Naive thymus-derived CD8-positive, alpha-beta T cell (primary cell): ENCODE measurements at places on chromosomes 2 and 18. TPM values are rescaled to one million over a fixed set of nuclear protein-coding genes. Genes with fewer than 3 reads are reported as not detected.

DNA sequence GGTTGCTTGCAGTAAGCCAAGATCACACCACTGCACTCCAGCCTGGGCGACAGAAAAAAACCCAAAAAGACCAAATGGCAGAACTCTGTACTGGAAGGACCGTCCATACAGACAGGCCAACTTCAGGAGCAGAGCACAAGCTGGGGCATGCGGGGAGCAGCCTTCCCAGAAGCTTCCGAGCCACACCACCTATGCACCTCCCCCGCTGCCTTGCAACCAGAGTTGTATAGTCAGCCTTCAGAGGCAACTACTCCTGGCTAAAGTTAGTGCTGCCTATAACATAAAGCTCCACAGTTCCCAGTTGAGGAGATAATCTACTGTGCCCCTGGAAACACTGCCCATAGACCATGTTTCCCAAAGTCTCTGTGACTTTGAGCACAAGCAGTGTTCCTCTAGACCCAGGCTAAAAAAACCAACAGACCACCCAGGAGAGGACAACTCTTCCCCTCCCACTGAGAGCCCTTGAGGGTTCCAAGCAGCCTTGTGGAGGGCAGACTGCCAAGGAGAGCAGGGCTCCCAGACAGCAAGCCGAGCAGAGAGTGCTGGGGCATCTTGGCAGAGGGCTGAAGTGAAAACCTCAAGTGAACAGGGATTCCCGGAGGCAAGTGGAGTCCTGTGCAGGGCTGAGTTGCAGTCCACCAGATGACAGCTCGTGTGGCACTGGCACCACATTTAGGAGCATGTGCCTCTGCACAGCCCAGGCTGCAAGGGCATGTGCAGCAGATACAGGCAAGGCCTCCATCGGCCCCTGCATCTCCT lies 6.8 kb downstream of the SFT2D3 start:
- DNase-seq: no peak
- peaks cover 17% of the 10 kb centered on the region for H3K4me1 ChIP-seq
- H3K27me3 ChIP-seq: no peaks in the 10 kb centered on the region
- H3K4me3 ChIP-seq: no peak overlapping the region
- peak overlapping the region; percentile 43 for H3K27ac ChIP-seq
- H3K36me3 ChIP-seq: peaks cover 24% of the 10 kb centered on the region

DNA sequence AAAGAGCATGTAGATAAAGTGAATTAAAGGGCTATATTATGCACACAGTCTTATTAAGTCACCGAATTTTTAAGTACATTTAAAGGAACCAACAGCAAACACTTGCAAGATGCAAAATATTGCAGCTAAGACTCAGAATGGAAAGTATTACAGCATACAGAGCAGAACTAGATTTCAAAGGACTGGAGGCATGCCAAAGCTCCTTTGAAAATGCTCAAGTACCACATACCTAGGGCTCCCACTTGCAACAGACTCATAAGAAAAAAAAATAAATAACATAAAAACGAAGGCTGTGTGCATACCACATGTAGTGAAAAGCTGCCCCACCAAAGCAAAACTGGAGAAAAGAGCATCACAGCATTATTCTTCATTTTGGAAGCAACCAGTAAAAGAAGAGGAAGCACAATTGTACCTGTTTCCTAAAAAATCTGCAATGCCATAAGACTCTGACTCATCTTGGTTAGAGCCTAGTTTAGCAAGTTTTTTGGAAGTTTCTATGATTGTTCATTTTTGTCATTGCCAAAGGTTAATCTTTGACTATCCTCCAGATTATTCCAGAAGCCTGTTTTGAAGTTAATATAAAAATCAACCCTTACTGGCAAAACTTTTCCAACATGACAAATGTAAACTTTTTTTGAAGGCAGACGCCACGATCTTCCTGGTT lies 306.0 kb upstream of the COL3A1 start:
- H3K36me3 ChIP-seq: no peaks in the 10 kb centered on the region
- no peaks in the 10 kb centered on the region for H3K4me1 ChIP-seq
- no peak overlapping the region for H3K27ac ChIP-seq
- no peak for DNase-seq
- H3K4me3 ChIP-seq: no peak overlapping the region
- H3K27me3 ChIP-seq: no peaks in the 10 kb centered on the region

The CD8B2 gene
- 13.1 TPM for total RNA-seq

DNA sequence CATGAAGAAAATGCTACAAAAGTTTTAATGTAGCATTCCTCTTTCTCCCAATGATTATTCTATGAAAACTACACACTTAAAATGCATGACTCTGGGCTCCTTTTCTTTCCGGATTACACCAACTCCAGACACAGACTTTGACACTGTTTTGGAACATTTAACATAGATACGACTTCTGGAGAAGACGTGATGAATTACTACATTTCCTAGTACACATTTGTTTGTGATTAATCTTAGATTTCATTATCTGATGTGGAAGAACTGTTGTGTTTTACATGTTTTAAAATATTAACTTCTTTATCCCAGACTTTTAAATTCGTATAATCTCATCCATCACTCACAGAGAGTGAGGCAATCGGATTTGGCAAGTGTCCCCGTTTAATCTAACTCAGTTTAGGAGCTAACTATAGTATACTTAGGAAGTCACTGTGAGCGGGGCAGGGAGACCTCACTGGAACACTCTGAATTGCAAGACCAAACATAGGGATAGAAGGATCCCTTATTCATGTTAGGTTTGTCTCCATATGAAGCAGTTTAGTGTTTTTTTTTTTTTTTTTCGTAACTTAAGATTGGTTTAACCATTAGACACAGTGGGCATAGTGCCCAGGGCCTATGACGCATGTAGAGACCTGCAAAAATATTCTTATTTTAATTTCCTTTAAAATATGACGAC lies 66.7 kb downstream of the PDE1A start:
- DNase-seq: no peak
- no peaks in the 10 kb centered on the region for H3K27me3 ChIP-seq
- H3K36me3 ChIP-seq: no peaks in the 10 kb centered on the region
- no peaks in the 10 kb centered on the region for H3K4me1 ChIP-seq
- H3K4me3 ChIP-seq: no peak overlapping the region

The AFF3 gene
- total RNA-seq: 10.1 TPM

The REG1B gene
- not detected for total RNA-seq

DNA sequence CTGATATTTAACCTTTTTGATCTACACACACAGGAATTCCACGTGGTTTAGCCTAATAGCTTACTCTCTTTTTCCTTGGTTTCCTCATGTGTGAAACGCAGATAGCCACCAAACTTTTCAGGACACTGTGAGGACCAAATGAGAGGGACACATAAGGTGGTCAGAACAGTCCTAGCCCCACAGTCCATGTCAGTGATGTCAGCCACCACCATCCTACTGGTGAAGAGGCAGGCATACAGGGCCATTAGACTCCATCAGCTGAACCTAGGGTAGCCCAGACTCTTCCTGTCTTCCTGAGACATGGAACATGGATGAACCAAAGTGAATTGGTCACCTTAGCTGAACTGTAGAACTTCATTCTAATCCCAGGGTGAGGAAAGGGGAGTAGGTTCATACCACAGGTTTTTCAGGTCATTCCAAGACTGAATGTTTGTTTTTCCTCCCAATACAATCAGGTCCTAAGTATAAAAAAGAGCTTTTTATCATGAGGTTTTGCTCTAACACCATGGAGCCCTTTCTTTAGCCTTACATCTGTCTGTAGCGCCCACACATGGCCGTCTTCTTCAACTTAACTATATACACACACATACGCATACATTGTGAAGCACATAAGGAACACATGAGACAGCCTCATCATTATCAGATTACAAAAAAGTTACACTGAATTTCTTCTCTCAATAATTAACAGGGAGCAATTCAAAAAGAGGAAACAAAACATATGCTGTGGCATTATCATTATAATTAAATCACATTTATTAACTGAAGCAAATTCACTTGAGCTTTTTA lies 18.5 kb upstream of the NFE2L2 start:
- H3K27me3 ChIP-seq: no peaks in the 10 kb centered on the region
- no peak for DNase-seq
- H3K4me1 ChIP-seq: peaks cover 13% of the 10 kb centered on the region
- H3K36me3 ChIP-seq: no peaks in the 10 kb centered on the region

DNA sequence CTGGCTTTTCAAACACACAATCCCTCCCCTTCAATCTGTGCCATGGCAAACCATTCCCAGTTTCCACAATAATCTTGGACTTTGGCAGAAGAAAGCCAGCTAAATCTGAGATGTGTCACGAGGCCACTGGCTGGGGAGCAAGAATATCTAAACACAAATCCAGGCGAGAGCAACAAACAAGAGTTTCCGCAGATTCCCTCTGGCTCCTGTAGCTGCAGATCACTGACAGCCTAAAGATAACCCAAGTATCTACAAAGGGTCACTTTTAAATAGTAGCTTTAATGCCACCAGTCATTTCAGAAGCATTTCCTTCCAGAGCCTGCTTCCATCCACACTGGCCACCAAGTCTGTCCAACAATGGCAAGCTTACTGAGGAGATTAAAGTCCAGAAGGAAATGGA lies 86.9 kb downstream of the ACVR1 start:
- DNase-seq: no peak
- no peaks in the 10 kb centered on the region for H3K27me3 ChIP-seq
- peaks cover 1% of the 10 kb centered on the region for H3K36me3 ChIP-seq
- no peak overlapping the region for H3K27ac ChIP-seq
- peaks cover 8% of the 10 kb centered on the region for H3K4me1 ChIP-seq

The STK39 gene
- 18.1 TPM for total RNA-seq

GRCh38 chr2:217919204-217919603 lies 83.6 kb downstream of the TNS1 start:
- H3K4me3 ChIP-seq: no peak overlapping the region
- no peak for DNase-seq
- no peaks in the 10 kb centered on the region for H3K4me1 ChIP-seq

- H3K4me1 ChIP-seq: no peaks in the 10 kb centered on the region
- H3K27ac ChIP-seq: no peak overlapping the region
- H3K36me3 ChIP-seq: no peaks in the 10 kb centered on the region
- no peak overlapping the region for H3K4me3 ChIP-seq
- no peaks in the 10 kb centered on the region for H3K27me3 ChIP-seq
Measured at GRCh38 chr2:158011055-158011771, 90.5 kb upstream of the UPP2 start.

DNA sequence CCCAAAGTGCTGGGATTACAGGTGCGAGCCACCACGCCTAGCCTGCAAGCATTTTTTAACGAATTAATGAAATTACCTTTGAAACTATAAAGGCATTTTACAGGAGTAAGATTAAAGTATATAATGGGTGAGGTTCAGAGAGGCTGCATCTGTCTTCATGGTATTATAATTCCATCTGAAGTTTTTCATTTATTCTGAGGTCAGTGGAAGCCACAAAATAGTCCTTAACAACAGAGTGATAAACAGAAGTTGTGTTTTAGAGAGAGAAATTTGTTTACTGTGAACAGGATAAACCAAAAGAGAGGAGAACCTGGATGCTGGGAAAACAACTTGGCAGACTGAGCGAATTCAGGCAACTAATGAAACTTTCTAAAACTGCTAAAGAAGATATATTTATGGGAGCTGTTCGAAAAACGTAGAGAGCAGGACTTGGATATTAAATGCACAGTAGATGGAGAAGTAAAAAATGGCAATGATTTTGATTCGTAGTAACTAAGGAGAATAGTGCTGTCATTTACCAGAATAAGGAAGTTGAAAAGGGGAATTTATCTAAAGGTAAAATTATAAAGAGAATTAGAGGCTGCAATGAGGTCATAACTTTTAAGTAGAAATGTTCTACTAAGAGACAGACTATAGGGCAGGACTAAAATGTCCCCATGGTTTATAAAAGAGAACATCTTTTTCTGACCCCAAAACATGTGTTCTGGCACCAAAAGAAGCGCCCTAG lies 37.9 kb upstream of the ITGA4 start:
- H3K4me1 ChIP-seq: peaks cover 11% of the 10 kb centered on the region
- no peaks in the 10 kb centered on the region for H3K36me3 ChIP-seq
- no peak overlapping the region for H3K4me3 ChIP-seq
- DNase-seq: no peak
- no peaks in the 10 kb centered on the region for H3K27me3 ChIP-seq
